ENCODE measurements at places on chromosomes 11 and 22.

DNA sequence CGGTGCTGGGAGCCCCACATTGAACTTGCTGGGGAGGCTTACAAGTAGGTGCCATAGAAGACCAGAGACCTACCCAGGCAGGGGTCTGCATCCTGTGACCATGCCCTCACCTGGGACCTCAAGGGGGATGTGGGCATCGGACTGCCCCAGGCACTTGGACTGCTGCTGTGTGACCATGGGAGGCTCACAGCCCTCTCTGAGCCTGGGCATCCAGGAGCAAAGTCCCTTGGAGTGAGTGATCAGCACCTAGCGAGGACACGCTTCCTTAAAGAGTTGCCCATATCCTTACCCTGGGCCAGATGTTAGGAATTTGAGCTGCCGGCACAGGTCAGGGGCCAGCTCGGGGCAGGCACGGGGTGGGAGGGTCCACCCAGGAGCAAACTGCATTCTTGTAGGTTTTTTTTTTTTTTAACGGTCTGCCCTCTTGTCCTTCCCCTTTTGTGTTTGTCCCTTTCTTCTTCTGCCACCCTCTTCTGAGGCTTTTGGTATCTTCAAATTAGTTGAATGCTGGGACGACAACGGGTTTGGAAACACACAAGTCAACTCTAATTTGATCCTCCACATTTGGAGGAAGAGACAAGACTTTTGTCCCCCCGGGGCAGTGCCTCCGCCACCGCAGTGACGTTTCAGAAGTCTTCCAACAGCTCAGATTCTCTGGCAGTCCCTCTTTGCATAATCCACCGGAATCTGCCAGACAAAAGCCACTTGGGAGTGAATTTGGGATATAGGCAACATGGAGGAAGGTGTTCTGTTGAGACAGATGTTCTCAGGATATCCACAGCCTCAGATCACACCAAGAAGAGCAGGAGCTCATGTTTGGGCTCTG, 46.1 kb upstream of the LINC01488 start:
- no peak for DNase-seq

DNA sequence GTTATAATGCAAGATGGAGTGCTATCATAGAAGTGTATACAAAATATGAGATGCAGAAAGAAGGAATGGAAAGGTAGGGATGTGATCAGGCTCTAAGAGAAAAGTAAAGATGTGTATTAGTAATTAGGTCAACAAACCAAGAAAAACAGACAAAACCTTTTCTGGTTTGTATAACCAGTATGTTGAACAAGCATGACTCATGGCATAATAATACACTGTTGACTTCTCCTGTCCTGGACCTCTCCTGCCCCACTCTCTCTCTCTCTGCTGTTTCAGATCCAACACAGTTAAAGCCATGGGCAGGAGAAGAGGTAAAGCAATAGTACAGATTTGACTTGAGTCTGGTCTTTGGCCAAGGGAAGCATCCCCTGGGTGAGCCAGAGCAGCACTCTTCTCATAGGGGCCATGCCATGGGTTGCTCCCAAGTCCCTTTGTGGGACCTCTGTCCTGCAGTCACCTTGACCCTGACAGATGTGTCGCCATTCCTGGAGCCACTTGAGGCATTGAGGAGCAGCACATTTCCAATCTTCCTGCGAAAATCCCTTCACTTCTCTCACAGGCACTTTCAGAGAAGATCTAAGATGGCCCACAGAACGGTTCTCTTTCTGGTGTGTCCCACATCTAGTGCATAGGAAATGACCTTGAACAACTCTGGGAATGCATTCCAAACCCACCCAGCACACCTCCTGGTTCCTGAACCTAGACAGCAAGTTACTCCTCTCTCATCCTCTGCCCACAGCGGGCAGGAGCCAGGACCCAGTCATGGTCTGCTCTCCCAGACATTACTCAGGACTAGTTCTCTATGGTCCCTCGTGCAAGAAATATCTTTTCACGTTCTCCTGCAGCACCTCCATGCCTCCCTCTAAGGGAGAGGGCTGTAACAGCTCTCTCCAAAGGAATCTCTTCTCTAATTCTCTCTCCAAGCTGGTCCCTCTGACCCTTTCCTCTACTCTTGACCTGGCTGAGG, 58.2 kb upstream of the PRSS23 start:
- DNase-seq, result no peak

DNA sequence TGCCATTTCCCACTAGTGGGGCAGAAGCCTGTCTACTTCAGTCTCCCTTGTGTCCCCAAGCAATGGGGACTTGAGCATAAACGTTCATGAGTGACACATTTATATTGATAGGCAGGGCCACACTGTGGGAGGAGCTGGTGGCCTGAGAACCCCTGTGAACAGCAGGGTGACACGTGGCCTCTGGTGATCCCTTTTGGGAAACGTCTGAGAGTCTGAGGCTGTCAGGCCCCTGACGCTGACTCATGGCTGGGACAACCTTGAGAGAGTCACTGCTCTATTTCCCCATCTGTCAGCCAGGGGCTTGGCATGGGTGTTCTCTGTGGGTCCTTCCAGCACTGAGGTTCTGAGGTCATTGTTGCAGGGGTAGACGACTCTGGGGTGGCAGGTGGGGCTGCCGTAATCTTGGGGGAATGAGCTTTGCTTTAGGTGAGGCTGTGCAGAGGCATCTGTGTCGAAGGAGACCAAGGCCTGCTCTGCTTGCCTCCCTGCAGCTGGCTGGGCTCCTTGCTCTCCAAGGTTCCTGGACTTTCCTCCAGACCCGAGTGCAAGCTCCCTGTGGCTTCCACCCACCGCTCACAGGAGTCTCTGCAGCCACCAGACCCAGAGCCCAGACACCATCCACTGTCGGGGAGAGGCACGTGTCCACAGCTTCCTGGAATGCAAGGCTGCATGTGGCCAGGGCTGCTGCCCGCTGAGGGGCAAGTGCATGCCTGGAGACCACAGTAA, 54.7 kb downstream of the SMIM38 start:
- no peak for DNase-seq

GRCh38 chr22:21766691-21767462, 31.3 kb upstream of the YPEL1 start:
- no peak for DNase-seq

- no peak for DNase-seq
Measured at GRCh38 chr11:34493468-34493867, 20.1 kb downstream of the ELF5 start.

GRCh38 chr11:27409742-27410141, 46.7 kb upstream of the CCDC34 start:
- no peak for DNase-seq

GRCh38 chr11:1916986-1917522, 2.4 kb upstream of the TNNT3 start:
- DNase-seq, result no peak

DNA sequence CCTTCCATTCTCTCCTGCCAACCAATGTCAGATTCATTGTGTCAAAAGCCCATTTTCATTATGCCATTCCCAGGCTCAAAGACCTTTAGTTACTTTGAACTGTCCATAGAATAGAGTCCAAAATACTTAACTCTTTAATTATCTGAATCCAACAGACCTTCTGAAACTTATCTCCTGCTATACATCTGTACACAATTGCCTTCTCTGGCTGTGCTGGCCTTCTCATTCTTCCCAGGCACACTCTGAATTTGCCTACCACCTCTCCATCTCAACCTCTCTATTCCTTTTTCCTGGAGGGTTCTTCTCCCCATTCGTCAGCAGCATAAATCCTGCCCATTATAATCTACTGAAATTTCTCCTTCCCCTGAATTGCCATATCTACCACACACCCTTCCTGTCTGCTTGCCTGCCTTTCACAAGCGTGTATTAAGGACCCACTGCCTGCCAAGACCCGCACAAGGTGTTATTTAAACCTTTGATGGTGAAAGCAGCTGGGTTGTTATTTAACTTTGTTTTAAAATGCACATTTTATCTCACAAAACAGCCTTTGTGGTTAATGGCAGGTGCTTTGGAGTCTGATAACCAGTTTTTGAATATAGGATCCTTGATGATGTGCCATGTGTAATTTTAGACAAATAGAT, 125.9 kb downstream of the CCDC81 start:
- no peak for DNase-seq

DNA sequence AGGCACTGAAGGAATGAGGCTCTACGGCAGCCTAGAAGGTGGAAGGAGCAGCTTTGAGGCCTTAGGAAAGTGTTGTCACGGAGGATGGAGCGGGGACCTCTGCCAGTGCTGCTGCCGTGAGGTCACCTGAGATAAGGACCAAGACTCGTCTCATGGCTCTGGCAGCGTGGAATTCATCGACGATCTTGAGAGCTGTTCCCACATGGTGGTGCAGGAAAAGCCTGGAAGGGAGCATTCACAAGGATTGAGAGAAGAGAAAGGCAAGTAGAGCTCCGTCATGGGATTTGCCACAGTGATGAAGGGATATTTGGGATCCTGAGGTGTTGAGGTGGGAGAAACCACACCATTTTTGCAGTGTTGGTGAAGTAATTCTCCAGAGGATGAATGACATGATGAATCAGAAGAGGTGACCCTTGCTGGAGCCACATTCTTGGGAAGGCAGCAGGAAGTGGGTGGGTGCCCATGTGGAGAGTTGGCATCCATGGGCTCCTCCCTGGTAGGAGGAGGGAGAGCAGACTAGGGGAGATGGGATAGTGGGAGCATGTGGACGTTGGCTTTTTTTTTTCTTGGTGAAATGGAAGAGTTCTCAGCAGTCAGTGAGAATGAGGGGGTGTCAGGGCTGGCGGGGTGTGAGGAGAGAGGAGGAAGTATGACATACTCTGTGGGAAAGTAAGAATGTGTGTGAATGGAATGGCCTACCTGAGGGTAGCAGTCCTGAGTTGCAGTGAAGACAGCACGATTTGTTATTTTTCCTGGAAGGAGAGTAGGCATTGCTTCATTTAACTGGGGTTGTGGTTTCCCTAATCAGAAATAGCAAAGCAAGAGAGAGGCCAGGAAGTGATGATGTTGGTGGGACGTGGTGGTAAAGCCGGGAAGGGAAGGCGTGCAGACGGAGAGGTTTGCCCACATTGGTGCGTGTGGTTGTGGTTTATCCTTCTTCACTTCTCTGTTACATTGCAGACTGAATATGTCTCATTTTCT, 11.1 kb downstream of the PPP6R3 start:
- DNase-seq, result no peak

GRCh38 chr11:2954263-2954662, 25.0 kb upstream of the PHLDA2 start:
- DNase-seq, result no peak

DNA sequence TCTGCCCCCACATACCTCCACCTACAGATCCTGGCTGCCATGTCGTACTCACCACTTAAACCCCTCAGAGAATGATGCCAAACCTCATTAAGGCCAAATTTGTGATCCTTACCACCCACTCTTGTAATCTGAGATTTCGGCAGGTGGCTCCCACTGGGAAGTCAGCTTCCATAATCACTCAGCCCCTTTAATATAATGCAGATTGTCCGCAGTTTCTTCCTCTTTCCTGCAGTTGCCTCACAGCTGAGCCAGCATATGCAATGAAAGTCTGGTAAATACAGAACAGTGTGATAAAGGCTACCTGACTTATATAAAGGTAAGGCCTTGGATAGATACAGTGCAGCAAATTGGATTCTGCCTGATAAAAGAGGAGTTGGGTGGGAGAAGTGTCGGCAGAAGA, 515.2 kb upstream of the TENM4 start:
- DNase-seq, result no peak

GRCh38 chr22:46230262-46230901, 19.7 kb downstream of the CDPF1 start:
- no peak for DNase-seq

DNA sequence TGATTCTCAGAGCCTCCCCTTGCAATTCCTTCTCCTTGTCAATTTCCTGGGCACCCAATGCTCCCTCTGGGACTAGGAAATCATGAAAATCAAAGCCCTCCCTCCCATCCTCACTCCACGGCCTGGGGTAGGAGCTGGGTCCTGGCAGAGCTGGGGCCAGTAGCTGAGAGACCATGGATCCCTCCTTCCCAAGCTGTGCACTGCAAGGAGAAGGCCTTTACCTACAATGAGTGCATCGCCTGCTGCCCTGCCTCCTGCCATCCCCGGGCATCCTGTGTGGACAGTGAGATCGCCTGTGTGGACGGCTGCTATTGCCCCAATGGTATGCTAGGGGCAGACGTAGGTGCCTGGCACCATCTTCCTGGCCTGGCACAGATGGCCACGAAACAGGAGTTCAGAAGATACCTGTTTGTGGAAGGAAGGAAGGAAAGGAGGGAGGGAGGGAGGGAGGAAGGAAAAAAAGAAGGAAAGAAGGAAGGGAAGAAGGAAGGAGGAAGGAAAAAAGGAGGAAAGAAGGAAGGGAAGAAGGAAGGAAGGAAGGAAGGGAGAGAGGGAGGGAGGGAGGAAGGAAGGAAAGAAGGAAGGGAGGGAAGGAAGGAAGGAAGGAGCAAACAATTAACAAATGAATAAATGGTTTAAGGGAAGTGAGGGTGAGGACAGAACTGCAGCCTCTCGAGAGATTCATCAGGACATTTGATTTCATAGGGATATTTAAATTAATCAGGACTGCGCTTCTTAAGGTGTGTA, 12.5 kb downstream of the OTOG start:
- DNase-seq, result no peak

- DNase-seq, result peak; percentile 53
Measured at GRCh38 chr11:78022397-78023396, at the start of gene KCTD14. TSS of gene KCTD14 (minus strand) at chr11:78023276. CDS start at chr11:78023249, 27 bp downstream.

GRCh38 chr11:22431106-22431505, 92.9 kb downstream of the SLC17A6 start:
- no peak for DNase-seq

- DNase-seq, result no peak
Measured at GRCh38 chr11:119486016-119486415, 63.0 kb upstream of the THY1 start.

DNA sequence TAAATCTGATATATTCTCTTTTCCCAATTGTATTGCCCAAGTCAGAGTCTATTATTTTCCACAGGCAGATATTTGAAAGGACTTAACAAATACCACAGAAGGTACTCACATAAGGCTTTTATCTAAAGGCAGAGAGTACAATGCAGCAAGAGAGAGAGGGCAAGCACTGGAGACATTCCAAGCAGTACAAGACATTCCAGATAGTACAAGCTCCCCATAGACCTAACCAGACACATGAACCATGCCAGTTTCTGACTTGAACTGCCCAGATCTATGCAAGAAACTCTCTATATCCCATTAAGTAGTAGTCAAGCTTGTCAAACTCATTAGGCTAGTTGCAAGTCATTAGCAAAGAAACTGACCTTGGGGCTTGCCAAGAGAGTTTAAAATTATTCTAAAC, 11.2 kb upstream of the MS4A6E start:
- DNase-seq, result no peak

Measured in left cardiac atrium (tissue), 4 donors.